A549 treated with Hydrocortisone at 1 μM for 4 hours (cell line): ENCODE measurements at places on chromosomes 11 and 22. TPM values are rescaled to one million over a fixed set of nuclear protein-coding genes. Genes with fewer than 3 reads are reported as not detected.

Gene PHRF1
- total RNA-seq, result 34.9 to 36.8 TPM (median 35.7 TPM) in 5 replicates

Gene TRIM6
- total RNA-seq, result 6.3 to 10.1 TPM (median 8.4 TPM) in 5 replicates

Gene IRAG1
- 0.03 to 0.21 TPM (median 0.06 TPM) in 5 replicates for total RNA-seq

Gene MS4A7
- total RNA-seq, result not detected in 5 replicates

Gene PRMT3
- 26.4 to 39.1 TPM (median 32.1 TPM) in 5 replicates for total RNA-seq

Gene FGF3
- total RNA-seq, result not detected in 5 replicates

Gene ARFGAP2
- total RNA-seq, result 28.5 to 37.3 TPM (median 28.7 TPM) in 5 replicates

Gene GAB4
- total RNA-seq, result not detected in 5 replicates

Gene DDI1
- not detected in 5 replicates for total RNA-seq

Gene ZBTB3
- total RNA-seq, result 1.0 to 1.6 TPM (median 1.5 TPM) in 5 replicates

Gene TSGA10IP
- total RNA-seq, result not detected in 5 replicates

Gene MIOX
- total RNA-seq, result not detected in 5 replicates

Gene IFTAP
- 14.9 to 19.4 TPM (median 17.7 TPM) in 5 replicates for total RNA-seq

Gene AIFM3
- 1.6 to 3.8 TPM (median 3.5 TPM) in 5 replicates for total RNA-seq

Gene FCHSD2
- total RNA-seq, result 7.0 to 10.8 TPM (median 8.9 TPM) in 5 replicates

Gene XPNPEP3
- 7.8 to 11.6 TPM (median 9.2 TPM) in 5 replicates for total RNA-seq

Gene MAPK8IP2
- 2.8 to 4.1 TPM (median 3.6 TPM) in 5 replicates for total RNA-seq

Gene CD3E
- total RNA-seq, result not detected in 5 replicates

Gene PTPRJ
- 36.5 to 70.7 TPM (median 53.1 TPM) in 5 replicates for total RNA-seq

Gene SMTNL1
- not detected in 5 replicates for total RNA-seq

Gene F2
- total RNA-seq, result 1.7 to 3.3 TPM (median 2.3 TPM) in 5 replicates

Gene ALDH3B2
- 0.03 TPM in 1 of 5 replicates, not detected in the others for total RNA-seq

Gene TTLL8
- total RNA-seq, result not detected in 5 replicates
